ENCODE measurements at places on chromosomes 11 and 22.

GRCh38 chr11:127345819-127346459 is 345.4 kb upstream of the KIRREL3 start:
- no peak for DNase-seq

DNA sequence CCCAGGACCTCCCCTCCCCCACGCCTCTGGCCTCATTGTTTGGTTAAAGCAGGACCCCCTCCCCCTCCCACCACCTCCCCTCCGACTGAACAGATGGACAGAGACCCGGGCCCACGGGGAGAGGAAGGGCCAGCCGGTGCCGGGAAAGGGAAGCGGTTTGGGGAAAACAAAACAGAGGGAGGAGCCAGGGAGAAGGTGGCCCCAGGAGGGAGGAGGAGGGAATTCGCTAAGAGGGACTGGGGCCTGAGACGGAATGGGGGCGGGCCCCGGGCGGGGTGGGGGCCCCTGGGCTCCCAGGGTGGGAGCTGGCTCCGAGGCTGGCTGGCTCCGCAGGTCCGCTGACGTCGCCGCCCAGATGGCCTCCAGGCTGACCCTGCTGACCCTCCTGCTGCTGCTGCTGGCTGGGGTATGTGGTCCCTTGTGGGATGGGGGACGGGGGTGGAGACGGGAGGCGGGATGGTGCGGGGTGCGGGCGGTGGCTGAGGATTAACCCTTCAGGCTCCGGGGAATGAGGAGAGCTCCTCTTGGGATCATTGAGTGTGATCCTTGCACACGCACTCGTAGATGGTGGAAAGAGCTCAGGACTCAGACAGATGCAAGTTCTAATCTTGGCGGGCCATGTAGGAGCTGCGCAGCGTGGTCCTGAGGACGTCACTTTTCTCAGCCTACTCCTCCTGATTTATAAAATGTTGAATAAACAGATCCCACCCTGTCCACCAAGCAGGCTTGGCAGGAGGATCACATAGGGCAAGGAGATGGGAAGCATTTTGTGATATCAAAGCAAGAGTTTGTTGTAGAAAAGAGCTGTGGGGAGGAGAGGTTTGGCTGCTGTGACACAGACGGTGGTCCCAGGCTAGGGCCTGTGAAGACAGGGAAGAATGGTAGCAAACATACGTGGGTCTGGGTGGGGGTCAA is 688 bp downstream of the SERPING1 start:
- peak; percentile 50 for DNase-seq

DNA sequence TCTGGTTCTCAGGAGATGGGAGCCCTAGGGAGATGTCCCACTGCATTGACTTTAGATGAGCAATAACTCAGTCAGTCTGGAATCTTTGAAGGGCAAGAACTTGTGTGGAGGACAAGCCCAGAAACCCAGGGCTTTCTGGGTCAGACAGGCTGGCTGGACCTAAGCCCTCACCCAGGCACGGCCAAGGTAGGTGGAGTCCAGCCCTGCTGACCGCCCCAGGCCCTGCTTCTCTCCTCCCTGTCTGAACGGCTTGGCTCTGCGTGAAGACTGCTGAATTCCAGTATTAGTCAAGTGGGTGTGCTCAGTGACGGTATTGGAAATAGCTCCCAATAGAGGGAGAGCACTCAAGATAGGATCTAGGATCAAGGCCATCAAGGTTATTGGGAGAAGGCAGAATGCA is 6.1 kb downstream of the CXCR5 start:
- DNase-seq = no peak

- DNase-seq = no peak
Measured at GRCh38 chr11:116044941-116045340, 540.7 kb upstream of the CADM1 start.

DNA sequence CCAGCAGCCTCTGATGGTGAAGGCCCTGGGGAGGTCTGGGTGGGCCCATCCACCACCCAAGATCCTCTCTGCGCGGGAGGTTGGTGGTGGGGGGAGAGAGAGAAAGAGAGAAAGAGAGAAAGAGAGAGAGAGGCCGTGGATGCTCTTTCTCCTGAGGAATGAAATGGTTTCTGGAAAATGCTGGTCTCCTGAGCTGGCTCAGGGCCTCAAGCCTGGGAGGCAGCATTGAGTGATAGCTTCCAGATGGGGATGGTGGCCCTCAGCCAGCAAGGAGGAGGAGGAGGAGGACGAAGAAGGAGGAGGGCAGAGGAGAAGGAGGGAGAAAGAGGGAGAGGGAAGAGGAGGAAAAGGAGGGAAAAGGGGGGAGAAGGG is 4.6 kb downstream of the TSPAN32 start:
- DNase-seq = peak; percentile 93

GRCh38 chr22:28252539-28252938 is 333.5 kb upstream of the PITPNB start:
- DNase-seq = no peak

DNA sequence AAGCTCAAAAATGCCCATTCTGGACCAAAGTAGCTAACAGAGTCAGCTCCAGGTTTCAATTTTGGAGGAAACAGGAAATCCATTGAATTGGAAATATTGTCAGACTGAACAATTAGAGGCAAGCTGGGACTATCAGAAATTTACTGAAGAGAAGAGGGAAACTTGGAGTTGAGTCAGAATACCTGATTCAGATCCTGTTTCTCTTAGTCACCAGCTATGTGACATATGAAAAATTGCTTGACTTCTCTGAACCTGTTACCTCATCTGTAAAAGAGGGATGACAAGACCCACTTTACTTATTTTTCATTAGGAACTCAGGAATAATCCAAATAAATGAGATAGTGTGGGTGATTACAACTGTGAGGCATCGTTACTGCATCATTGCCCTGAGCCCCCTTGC is 148.9 kb upstream of the CADM1 start:
- no peak for DNase-seq

DNA sequence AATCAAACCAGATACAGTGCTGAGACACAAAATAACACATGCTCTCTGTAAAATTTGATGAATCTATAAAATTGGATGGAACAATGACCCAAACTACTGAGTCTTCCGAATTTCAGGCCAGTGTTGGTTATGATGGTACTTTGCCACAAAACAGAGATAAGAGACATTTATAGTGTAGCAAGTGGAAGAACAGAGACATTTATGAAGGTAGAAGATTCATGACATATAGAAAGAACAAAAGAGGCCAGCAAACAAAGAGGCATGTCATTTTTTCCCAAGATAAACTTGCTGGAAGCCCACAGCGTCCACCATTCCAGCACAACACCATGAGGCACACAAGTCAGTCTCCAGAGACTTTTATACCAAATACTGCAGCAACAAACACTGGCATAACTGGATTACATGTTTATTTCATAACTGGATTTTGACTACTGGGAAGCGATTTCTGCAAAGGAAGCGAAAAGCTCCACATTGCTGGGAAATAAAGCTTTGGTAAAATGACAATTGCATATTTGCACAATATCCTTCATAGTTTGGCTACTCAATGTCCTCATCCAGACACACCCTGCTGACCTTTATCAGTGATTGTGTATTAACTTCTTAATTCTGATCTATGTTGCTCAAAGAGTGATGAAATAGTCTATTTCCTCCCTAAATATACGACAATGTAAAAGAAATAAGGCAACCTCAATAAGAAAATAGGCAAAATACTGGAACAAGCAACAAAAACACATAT is 17.5 kb downstream of the DDI1 start:
- no peak for DNase-seq

DNA sequence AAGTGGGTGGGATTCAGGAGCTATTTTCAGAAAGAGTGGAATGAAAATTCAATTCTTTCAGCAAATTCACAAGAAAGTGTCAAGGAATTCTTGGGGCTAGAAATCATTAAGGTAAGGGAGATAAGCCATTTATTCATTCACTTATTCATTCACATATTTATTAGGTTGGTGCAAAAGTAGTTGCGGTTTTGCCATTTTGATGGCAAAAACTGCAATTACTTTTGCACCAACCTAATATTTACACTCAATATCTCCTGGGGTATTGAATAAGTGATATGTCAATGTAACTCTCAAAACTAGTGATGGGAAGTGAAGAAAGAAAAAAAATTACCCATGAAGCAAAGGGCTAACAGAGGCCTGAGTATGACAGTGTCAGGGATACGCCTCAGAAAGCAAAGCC is at the start of gene OR10W1:
Gene OR10W1 (minus strand): TSS at position 119 of the 400 bp plus-strand sequence. CDS start 402 bp downstream, outside the sequence.
- no peak for DNase-seq

GRCh38 chr22:24803064-24803542 is 2.9 kb upstream of the SGSM1 start:
- DNase-seq = peak; percentile 78

GRCh38 chr11:37948258-37948657 is 1350.2 kb upstream of the RAG2 start:
- no peak for DNase-seq

DNA sequence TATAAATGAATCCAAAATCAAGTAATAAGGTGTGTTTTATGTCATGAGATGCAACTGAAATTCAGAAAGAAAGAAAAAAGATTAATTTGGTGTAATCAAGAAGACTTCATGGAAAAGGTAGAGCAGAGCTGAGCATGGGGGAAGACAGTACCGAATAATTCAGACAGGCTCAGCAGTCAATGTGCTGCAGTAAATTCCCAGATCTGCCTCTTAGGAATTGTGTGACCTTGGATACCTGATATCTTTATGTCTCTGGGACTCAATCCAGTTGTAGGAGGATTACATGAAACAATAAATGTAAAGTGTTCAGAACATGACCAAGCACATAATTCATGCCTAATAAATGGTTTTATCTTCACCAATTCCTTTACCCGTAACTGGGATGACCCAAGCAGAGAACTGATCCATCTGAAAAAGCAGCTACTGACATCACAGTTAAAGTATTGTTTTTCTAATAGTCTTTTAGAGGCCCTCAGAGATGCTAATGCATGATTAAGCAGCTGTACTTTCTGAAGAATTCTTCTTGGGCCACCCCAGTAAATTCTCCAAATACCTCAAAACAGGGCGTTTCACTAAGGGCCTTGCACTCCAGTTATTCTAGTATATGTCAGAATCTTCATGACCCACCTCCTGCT is 7.8 kb downstream of the MS4A12 start:
- no peak for DNase-seq

GRCh38 chr22:50169774-50170341 is 673 bp upstream of the PANX2 start:
- peak; percentile 59 for DNase-seq

- no peak for DNase-seq
Measured at GRCh38 chr11:32210556-32210955, 119.7 kb downstream of the RCN1 start.

DNA sequence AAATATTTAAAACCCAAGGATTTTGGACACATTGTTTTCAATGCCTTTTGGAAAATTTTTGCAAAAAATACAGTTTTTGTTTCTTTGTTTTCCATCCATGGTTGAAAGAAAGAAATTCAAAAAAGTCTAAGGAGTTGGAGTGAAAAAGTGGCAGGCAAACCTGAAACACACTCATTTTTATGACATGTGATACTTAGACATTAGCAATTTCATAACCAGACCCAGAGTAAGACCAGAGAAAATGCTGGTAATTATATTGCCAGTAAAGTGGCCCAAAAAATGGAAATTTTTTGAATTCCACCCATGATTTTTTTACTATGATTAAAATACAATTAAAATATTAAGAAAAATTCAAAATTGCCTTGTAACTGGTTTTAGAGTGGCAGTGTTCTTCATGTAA is 128.2 kb downstream of the SLC17A6 start:
- DNase-seq = no peak

- DNase-seq = no peak
Measured at GRCh38 chr11:8070417-8071115, 10.4 kb upstream of the TUB start.

DNA sequence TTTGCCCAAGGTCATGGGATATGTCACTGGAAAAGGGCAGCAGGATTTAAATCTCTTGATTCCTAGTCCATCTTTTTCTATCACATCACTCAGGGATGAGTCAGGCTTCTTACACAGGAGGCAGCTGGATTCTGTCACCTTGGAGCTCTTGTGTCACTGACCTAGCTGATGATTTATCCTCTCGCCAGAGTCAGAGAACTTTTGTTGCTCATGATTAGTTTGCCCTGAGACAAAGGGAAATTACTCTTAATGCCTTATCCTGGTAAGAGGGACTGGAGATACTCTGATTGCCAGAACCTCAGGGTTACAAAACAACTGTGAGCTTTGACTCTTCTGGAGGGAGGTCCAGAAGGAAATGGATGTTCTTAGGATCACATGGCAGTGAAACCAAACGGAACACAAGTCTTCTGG is 10.1 kb downstream of the COA4 start:
- peak; percentile 18 for DNase-seq

GRCh38 chr11:34890812-34891211 is 25.4 kb downstream of the APIP start:
- DNase-seq = no peak

DNA sequence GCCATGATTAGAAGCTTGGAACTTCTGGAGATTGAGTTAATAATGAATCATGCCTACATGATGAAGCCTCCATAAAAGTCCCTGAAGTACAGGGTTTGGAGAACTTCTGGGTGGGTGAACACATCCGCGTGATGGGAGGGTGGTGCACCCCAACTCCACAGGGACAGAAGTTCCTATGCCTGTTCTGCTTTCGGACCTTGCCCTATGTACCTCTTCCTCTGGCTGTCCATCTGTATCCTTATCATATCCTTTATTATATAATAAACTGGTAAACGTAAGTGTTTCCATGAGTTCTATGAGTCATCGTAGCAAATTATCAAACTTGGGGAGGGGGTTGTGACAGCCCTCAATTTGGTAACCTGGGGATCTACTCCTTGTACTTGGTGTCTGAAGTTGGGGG is 60.2 kb downstream of the ADM start:
- no peak for DNase-seq

DNA sequence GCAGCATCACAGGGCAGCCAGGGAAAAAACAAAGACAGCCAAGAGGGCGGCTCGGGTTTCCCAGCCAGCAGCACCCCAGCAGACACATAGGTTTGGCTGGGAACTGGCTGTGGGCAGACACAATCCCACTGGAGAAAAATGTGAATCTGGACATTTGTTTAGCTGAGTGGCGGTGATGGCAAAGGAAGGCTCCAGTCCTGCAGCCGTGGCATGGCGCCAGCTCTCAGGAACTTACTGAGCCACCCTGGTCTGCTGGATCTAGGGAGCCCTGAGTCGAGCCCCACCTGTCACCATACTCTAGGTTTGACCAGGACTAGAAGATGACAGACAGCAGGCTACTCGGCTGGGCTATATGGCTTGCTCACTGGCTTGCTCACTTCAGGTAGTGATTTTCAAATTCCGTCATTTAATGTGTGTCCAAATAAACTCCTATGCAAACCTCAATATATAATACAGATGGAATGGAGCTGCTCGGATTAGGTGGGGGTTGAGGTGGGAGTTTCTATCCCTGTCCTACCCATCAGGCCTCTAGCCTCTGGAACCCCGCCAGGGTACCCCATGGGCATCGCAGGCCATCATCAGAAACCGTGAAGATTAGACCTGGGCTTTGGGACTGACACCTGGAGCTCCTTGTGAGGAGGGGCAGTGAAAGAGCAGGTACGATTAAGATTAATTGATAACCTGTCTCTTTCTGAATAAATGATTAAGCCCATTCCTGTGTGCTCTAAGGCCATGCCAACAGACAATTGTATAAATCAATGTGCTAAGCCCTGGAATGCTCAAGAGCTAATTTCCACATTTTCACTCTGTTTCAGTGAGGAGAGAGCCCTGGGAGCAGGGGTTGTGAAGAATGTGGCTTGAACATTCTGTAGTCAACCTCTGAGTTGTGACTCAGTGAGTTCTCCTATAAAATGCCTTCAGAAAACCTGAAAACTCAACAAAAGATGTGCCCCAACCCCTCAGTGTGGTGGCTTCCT is 42.5 kb downstream of the GALNT18 start:
- no peak for DNase-seq

- DNase-seq = peak; percentile 3
Measured at GRCh38 chr11:40434926-40435325, 1024.5 kb downstream of the LRRC4C start.

All from stomach (tissue), 19 donors.